ENCODE measurements at places on chromosomes 3 and 15.

DNA sequence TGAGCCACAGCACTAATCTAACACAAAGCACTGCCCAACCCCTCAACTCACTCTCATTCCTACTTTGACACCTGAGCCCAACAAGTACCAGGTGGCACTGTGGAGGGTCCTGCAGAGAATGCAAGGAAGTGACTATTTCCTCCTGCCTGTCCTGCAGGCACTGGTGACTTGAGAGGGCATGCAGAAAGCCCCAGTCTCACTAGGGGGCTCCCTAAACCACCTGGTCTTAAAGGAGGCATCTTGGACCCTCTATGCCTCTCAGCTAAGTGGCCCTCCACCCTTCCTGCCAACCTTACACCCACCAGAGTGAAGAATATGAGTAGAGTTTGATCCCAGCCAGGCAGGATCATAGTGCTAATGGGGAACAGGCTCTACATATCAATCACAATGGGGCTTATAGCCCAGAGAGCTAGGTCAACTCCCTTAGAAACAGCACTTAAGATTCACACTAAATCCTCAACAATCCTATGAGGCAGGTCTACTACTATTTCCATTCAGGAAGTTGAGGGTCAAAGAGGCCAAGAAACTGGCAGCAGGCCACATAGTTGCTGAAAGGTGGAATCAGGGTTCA is 15.2 kb downstream of the TRAIP start:
- no peak for DNase-seq

GRCh38 chr15:39720621-39721611 is 61.7 kb downstream of the FSIP1 start:
- no peak for DNase-seq

- no peak for DNase-seq
Measured at GRCh38 chr15:61649046-61649445, 411.2 kb downstream of the VPS13C start.

DNA sequence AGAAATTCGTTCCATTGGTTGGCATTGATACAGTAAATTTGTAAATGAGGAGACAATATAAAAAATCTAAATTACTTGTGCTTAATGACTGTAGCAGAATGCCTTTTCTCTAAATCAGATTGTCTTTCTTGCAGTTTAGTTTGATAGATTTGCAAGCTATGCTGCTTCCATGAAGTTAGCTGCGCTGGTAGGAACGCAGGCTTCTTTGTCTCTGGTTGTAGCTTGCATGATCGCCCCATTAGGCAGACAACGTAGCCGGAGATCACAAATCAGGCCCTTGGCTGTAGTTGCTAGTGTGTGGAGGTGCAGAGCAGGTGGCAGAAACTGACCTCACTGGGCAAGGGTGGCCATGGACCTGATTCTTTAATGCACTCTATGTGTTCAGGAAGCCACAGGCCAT is 6.1 kb downstream of the ZIC1 start:
- no peak for DNase-seq

All from T-helper 9 cell (primary cell).